ENCODE measurements at places on chromosomes 6 and 20.
A peak's percentile ranks its signal among the peaks of the same experiment; 100 is the strongest.

- peak; percentile 23 for DNase-seq
These were observed 788 bp downstream of the UST start for GRCh38 chr6:148747471-148748165.

- no peak for DNase-seq
These were observed 420 bp upstream of the BTN2A1 start for GRCh38 chr6:26457264-26457805.

DNA sequence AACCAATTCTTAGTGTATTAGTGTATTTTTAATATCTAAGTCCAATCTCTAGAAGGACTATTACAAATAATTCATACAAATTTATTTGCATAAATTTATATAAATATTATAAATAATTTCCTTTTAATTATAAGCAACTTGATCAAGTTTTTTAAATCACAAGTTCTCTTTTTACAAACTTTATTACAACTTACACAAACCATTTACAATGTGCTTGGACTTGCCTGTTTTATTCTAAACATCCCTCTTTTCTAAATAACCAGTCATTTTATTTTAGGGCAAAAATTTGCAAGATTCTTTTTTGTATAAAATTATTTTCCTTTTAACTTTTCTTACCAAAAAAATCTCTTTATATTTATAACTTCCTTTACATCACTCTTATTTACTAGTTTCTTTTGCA, 83.5 kb upstream of the SYNCRIP start:
- no peak for DNase-seq

GRCh38 chr6:128316258-128316929, 204.0 kb downstream of the PTPRK start:
- no peak for DNase-seq

GRCh38 chr20:50284811-50285375, 94.3 kb downstream of the CEBPB start:
- no peak for DNase-seq

DNA sequence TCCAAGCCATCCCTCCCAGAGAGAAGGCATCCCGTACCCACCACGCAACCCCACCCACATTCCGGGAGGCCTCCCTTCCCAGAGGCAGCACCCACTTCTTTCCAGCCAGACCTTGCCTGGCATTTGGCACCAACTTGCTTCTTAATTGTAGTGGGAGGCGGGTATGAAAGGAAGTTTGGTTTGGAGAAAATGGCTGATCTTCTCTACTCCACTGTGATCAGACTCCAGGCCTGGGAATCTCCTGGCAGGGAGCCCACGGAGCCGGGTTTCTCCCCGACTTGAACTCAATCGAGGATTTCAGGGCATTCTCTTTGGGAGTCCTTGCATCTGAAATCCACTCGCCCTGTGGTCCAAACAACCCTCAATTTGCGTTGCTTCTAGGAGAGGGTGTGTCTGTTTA, 107.1 kb downstream of the ZDHHC14 start:
- no peak for DNase-seq

GRCh38 chr6:53692172-53692571, 26.6 kb upstream of the KLHL31 start:
- no peak for DNase-seq

DNA sequence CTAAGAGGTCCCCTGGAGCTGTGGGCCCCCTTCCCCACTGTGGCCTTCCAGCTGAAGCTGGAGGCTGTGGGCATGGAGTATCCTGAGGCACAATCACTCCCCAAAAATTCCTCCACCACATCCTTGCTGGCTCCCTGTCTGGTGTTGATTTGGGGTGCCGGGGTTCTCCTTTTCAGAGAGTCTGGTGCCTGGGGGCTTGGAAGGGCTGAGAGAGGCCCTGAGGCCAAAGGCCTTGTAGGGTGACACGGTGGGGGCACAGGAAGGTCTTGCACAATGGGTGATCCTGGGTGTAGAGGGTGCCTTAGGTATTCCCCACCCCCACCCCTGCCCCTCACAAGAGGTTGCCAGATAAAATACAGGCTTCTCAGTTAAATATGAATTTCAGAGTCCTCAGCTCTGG, 33.2 kb upstream of the VEGFA start:
- no peak for DNase-seq

GRCh38 chr6:116251568-116252384, 2.1 kb downstream of the TSPYL4 start:
- DNase-seq: peak; percentile 68

GRCh38 chr6:96611342-96611991, 48.5 kb downstream of the FHL5 start:
- no peak for DNase-seq

GRCh38 chr6:133062696-133063306, 178.4 kb upstream of the EYA4 start:
- no peak for DNase-seq

DNA sequence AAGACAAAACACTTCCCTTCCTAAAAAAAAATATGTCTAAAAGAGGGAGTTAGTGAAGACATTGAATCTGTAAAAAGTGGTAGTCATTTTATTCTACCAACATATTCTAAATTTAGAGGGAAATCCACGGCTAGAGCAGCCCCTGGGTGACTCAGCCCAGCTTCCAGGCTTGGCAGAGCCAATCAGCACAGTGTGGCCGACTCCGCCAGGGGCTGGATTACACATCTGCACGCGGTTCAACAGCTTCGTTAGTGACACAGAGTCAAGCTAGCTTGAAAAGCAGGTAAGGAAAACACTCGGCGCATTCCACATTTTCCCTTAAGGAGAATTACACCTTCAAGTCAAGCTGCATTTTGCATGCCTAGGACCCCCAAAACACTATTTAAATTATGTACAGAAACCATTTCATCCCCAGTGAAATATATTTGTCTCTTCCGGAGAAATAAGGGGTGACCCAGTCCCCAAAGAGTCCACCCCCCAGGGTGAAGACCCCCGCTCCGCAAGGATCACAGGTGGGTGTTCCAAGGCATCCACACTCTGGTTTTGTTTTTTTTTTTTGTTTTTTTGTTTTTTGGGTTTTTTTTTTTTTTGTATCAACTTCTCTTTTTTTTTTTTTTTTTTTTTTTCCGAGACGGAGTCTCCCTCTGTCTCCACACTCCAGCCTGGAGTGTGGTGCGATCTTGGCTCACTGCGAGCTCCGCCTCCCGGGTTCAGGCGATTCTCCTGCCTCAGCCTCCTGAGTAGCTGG, 58.4 kb upstream of the ARID1B start:
- peak; percentile 85 for DNase-seq

DNA sequence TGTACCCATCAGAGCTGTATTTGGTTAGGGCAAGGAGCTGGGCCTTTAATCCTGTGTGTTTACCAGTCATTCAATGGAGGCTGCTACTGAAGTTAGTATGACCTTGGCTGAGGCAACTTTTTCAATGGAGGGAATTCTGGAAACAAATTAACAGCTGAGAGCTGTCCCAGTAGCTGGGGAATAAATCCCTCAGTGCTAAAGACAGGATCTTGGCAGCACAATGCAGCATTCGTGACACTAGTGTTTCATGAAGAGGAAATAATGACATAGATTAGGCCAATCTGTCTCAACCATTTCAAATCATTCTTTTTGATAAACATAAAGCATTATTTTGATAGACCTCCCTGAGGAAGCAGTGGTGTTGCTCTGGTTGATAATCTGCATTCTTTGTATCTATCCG, 42.9 kb downstream of the GRM1 start:
- no peak for DNase-seq

- DNase-seq: no peak
These were observed 64.4 kb downstream of the UBE2V1 start for GRCh38 chr20:50048420-50049166.

- DNase-seq: no peak
These were observed 68.7 kb upstream of the MYL9 start for GRCh38 chr20:36472637-36473090.

- no peak for DNase-seq
These were observed 71.3 kb downstream of the ARHGAP18 start for GRCh38 chr6:129638686-129639085.

- DNase-seq: no peak
These were observed 9.2 kb downstream of the FOXA2 start for GRCh38 chr20:22575087-22575721.

DNA sequence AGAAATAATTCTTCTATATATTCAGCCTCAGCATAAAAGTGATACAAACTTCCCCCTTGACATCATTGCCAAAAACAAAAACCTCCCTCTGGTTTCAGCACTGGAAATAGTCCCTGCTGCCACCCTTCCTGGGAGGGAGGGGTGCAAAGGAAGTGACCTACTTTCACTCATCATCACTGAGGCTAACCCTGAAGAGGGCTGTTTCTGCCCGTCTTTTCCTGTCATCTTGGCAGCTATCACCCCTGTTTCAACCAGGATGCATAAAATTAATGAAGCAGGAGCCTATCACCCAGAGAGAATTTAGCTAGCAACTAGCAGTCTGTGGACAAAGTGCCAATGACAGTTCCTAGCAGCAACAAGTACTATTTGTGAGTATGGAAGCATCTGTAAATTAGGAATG, 397.8 kb downstream of the LAMA2 start:
- no peak for DNase-seq

- DNase-seq: no peak
These were observed 28.5 kb upstream of the ERVFRD-1 start for GRCh38 chr6:11140056-11140455.

DNA sequence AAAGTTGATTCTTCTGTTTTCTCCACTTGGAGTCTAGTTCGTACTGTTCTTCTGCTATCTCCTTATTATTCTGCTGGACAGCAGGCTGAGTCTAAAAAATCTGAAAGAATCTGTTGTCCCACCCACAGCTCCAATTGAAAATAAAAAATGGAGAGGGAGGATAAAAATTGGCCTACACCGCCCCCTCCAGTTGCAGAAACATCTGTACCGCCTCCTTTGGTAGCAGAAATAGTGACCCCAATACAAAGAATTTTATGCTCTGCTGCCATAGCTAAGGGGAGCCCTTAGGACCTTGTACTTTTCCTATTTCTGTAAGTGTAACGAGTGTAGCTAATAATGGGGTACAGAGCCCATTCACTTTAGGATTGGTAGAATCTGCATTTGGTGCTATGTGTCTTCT, 4.9 kb upstream of the FKBP1A start:
- DNase-seq: no peak

- peak; percentile 34 for DNase-seq
These were observed 641 bp downstream of the TEAD3 start for GRCh38 chr6:35496036-35496840.

- DNase-seq: no peak
These were observed 38.9 kb downstream of the STK35 start for GRCh38 chr20:2140561-2140960.

DNA sequence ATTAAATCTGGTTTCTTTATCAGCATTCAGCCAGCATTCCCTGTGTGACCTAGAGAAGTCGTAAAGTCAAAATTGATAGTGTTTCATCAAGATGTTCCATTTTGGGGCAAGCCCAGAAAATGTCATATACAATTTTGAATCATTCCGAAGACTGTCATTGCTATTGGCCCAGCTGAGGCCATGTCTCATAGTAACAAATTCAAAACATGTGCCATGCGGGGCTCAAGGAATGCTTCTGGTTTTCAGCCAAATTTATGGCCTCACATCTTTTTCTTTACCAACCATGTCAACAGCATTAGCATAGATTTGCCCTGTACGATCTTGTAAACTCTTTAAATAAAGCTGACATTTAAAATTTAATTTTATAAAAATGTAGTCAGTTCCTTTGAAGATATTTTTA, 314.7 kb downstream of the PAX1 start:
- DNase-seq: no peak

GRCh38 chr6:41538556-41539182, 7.5 kb upstream of the FOXP4 start:
- no peak for DNase-seq

GRCh38 chr20:37179683-37180524, 556 bp upstream of the MROH8 start:
- peak; percentile 34 for DNase-seq

GRCh38 chr6:98831057-98831958, 3.1 kb upstream of the POU3F2 start:
- DNase-seq: no peak

DNA sequence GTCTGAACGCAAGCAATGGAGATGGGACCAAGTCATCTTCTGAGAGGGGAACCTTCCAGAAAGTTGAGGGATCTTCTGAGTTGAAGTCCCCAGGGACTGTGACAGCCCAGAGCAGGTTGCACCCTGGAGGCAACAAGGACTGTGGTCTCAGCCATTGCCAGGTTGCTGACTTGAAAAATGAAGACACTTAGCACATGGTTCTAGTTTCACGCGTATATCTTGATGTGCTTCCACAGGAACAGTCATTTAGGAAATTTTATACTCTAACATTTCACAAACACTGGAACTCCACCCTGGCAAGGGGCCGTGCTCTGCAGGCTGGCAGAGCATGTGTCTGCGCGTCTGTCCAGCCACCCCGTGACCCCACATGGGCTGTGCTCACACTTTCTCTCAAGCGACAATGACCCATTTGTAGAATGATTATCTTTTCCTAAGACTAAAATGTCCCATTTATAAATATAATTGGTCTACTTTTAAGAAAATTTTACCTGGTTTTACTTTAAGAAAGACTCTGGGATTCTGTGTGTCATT, 157.0 kb downstream of the ERMARD start:
- DNase-seq: no peak

DNA sequence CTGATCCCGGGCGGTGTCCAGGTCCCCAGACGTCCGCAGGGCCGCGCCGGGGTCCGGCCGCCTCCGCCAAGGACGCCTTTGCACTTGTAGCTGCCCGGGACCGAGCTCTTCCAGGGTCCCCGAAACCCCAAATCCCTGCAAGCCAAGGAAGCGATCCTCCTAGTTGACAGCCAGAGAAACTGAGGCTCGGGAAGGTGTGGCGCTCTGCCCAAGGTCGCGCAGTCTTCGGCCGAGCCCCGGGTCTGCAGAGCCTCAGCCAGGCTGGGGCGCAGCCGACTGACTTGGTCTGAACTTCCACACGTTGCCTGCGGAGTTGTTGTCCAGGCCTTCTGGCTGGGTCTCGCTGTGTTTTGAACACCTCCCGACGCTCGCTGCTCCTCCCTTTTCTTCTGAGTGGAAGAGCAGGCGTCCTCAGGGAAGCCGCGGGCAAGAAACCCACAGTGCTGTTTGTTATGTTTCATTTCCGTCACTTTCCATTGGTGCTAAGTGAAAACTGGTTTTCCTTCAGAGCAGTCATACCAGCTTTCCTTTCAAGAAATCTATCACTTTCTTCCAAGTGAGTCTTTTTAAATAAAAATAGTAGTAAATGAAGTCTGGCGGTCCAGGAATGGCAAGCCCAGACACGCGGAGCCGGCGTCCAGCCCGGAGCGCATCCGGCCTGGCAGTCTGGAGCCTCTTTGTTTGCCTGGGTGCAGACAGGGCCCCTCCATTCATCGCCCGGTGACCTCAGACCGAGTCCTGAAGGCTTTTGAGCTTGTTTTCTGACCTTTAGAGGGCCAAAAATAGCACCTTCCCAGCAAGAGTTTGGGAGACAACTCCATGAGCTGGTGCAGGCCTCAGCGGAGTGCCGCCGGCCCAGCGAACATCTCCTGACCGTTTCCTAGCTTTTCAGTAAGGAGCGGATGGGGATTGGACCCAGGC, 698 bp downstream of the FAM210B start:
- DNase-seq: peak; percentile 41

DNA sequence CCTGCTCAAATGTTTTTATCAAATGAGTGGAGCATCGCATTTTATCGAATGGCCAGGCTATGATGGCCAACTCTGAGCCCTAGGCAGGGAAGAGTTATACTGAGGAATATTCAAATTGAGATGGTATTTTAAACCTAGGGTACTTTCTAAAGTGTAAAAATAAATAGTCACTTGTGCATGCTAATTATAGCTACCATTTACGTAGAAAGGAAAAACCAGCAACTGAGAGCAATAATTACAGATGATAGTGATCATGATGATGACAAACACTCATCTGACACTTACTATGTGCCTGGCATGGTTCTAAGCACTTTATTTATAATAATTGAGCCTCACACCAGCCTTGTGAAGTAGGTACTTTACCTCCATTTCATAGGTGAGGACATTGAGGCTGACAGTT, 455.7 kb downstream of the CD83 start:
- no peak for DNase-seq
